ENCODE measurements at places on chromosomes 7 and 10.
A peak's percentile ranks its signal among the peaks of the same experiment; 100 is the strongest.

- no peak for DNase-seq
These were observed 7.7 kb downstream of the ZSCAN25 start for GRCh38 chr7:99624484-99624883.

DNA sequence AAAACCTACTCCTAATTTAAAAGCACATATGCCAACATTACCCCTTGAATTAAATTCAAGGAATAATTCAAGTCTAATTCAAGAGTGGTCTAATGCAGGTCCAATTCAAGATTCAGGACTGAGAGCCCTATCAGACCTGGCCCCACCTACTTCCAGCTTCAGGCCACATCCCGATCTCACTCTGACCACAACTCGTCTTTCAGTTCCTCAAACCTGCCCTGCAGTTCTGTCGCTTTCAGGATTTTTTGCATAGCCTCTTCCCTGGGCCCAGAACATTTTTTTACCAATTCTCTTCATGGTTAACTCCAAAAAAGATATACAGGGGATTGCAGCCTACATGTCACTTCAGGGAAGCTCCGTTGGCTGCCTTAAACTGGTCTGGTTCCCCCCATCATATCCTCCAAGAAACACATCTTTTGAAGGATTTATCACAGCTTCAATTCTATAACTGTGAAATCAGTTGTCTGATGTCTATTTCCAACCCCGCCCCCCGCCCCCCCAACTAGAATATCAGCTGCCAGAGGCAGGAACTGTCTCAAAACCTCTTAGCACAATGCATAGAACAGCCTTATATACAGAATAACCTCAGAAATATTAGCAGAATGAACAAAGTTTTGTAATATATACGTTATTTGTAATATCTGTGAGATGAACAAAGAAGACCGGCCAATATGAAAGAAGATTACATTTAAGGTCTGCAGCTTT lies 20.8 kb downstream of the CCDC6 start:
- no peak for DNase-seq

GRCh38 chr7:214410-215212 lies 22.2 kb downstream of the FAM20C start:
- no peak for DNase-seq

GRCh38 chr10:10396601-10397000 lies 621.1 kb upstream of the CELF2 start:
- DNase-seq: no peak

DNA sequence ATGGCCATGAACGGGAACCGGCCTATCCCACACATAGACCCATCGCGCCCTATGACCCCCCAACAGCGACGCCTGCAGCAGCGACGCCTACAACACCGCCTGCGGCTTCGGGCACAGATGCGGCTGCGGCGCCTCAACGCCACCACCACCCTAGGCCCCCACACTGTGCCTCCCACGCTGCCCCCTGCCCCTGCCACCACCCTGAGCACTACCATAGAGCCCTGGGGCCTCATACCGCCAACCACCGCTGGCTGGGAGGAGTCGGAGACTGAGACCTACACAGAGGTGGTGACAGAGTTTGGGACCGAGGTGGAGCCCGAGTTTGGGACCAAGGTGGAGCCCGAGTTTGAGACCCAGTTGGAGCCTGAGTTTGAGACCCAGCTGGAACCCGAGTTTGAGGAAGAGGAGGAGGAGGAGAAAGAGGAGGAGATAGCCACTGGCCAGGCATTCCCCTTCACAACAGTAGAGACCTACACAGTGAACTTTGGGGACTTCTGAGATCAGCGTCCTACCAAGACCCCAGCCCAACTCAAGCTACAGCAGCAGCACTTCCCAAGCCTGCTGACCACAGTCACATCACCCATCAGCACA lies 9.5 kb downstream of the POLD2 start:
- no peak for DNase-seq

GRCh38 chr10:91355998-91356397 lies 54.1 kb upstream of the HECTD2 start:
- no peak for DNase-seq

- DNase-seq: no peak
These were observed 57.0 kb downstream of the ICA1 start for GRCh38 chr7:8205031-8205387.

DNA sequence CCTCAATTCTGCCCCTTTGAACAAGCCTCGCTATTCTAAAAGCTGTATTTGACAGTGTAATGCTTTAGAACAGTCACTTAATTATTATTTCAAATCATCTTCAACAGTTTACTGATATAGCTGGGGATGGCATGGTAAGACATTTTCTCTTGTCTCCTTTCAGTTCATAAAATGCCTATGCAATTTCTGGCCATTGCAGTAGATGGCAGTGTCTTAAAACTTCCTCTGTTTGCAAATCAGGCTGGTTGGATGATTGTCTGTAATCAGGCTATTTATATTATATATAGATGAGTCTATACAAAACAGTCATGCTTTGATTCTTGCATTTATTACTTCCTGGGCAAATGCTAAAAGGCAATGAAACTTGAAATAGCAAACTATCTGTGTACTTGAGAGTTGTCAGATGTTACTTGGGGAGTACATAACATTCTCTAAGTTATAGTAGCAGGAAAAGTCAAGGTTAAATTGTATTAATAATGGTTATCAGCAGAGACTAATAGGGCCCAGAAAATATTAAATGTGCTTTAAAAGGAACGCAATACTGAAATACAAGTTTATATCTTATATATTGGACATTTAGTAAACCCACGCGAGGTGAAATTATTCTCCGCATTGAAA lies 55.5 kb upstream of the LHFPL3 start:
- DNase-seq: no peak

DNA sequence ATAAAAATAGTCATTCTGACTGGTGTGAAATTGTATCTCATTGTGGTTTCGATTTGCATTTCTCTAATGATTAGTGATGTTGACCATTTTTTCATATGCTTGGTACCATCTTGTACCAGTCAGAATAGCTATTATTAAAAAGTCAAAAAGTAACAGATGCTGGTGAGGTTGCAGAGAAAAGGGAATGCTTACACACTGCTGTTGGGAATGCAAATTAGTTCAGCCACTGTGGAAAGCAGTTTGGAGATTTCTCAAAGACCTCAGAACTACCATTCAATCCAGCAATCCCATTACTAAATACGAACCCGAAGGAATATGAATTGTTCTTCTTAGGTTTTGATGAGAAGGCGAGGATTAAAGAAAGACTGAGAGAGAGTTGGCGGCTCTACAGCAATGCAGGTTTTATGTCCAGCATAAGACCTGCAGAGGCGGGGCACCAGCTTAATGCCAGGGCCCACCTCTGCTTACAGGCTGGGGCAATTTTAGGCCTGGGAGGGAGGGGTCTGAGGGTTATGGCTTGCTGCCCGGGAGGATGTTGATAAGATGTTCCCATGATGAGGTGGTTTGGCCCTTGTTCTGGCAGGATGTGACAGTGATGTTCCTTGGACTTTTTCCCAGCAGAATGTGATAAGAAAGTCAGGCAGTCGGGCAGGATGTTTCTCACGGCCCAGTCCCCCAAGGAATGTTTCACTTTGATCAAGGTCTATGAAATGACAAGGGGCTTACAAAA lies 74.4 kb downstream of the MEST start:
- DNase-seq: no peak

- no peak for DNase-seq
These were observed 71.4 kb downstream of the KCNMA1 start for GRCh38 chr10:77566236-77566635.

DNA sequence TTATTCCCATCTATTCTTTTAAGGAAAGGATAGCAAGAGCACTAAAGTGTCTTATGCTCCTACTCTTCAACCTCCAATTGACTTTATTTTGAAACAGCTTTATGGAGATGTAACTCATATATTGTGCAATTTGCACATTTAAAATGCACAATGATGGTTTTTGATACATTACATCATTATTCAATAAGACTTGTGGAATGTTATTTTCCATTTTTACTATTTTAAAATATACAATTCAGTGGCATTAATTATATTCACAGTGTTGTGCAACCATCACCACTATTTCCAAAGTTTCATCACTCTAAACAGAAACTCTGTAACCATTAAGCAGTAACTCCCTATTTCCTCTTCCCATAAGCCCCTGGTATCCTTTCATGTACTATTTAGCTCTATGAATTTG lies 489.8 kb downstream of the NEBL start:
- no peak for DNase-seq

DNA sequence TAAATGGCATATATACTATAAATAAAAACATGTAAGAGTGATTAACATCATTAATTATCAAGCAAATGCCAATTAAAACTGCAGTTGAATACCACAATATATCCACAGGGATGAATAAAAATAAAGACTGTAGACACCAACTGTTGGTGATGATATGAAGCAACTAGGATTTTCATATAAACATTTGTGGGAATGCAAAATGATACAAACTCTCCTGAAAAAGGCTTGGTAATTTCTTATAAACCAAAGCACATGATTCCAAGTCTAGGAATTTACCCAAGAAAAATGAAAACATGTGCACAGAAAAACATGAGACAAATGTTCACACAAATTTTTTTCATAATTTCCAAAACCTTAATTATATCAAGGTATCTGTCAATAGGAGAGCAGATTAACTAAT lies 448.1 kb downstream of the ETV1 start:
- DNase-seq: no peak

DNA sequence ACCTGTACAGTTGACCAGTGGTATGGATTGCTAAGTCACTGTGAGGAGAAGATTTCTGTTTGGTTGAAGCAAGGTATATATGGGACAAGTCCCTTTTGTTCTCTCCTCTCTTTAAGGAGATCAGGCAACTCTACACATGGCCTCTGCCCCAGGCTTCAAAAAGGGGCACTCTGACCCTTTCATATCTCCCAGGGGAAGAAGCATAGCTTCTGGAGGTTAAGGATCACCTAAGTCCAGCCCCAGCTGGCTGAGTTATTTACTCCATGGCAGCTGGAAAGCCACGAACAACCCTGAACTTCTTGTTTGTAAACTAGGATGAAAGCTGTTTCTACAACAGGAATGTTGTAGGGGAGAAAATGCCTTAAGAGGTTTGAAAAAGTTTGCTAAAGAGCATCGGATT lies 129.2 kb upstream of the FEZF1 start:
- no peak for DNase-seq

DNA sequence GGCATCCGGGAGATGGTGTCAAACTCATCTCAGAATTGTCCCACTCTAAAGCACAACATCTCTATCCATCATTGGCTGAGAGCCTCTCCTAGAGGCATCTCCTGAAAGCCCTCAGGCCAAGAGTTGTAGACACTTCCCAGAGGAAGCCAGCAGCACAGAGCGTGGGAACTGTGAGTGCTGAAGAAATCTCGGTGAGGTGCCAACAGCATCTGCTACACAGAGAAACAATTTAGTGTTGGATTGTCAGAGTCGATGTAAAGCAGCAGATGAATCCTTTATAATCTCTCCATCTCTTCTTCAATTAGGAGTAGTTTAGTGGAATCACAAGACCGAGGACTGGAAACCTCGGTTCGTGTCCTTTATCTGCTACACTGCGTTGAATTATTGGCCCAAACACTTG lies 172.2 kb downstream of the C7orf25 start:
- DNase-seq: no peak

GRCh38 chr7:141045842-141046620 lies 27.8 kb upstream of the TMEM178B start:
- no peak for DNase-seq

GRCh38 chr7:13476881-13477444 lies 512.5 kb downstream of the ETV1 start:
- DNase-seq: no peak

DNA sequence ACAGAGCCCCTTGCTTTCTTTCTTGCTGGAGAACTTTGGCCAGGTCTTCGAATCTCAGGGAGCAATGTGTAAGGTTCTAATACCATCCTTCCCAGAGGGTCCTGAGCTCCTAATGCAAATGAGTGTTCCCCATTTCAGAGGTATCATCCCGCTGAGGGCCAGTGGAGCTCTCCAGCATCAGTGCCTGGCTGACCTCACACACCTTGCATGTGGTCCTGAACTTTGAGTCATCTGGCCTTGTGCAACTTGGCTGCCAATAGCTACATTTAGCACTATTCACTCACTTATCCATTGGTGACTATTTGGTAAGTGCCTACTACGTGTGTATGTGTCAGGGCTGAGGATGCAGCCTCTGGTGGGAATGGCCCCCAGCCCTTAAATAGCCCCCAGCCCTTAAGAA lies 48.4 kb upstream of the HABP2 start:
- DNase-seq: no peak

DNA sequence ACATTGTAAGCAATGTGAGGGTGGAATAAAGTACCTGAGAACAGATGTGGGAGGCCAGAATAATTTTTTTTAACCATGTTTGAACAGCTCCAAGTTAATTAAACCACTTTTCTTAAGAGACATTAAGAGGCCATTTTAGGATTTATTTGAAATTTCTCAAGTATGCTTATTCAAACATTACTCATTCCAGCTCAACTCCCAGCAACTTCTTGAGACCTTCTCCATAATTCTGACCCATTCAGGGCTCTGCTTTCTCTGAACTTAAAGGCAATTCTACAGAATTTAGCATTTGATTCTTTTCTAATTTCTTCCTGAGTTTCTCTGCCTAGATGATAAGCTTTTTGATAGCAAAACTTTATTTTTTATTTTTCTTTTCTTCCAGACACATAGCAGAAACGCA lies 314.5 kb downstream of the CAMK1D start:
- DNase-seq: no peak

GRCh38 chr10:44335330-44336021 lies 49.4 kb downstream of the CXCL12 start:
- DNase-seq: no peak

DNA sequence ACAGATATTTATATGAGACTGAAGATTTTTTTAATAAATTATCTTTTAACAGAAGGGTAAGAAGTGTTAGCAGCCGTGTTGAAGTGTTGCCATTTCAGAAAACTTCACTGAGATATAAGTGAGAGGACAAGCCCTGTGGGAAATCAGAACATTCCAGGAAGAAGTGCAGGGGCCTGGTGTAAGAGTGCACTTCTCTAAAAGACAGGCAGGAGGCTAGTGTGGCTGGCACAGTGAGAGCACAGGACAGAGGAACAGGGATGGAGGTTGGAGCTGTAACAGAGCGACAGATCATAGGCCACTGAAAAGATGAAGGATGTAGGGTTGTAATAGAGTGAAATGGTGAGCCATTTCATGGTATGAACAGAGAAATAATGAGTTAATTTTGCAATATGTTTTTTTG lies 608.9 kb downstream of the SORCS1 start:
- DNase-seq: no peak

- DNase-seq: no peak
These were observed 47.7 kb downstream of the ZCCHC24 start for GRCh38 chr10:79397575-79398303.

- DNase-seq: no peak
These were observed 268.8 kb upstream of the ZMIZ1 start for GRCh38 chr10:78800006-78800405.

DNA sequence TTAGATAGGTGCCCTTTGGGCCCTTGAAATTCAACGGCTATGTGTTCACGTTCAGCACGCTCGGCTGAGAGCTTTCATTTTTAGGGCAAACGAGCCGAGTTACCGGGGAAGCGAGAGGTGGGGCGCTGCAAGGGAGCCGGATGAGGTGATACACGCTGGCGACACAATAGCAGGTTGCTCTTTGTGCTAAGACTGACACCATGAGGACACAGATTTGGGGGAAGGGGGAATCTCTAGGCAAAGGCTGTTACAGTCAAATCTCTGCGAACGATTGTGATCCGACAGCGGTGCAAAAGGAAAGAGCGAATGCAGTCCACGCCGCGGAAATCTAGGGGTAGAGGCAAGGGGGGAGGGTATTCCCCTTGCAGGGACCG lies 667 bp downstream of the KLLN start:
- peak; percentile 20 for DNase-seq

- no peak for DNase-seq
These were observed 25.0 kb upstream of the KAT6B start for GRCh38 chr10:74801447-74801846.

Measured in cortex of kidney (tissue), 1 donor.